ENCODE measurements at places on chromosomes 7 and 10.

DNA sequence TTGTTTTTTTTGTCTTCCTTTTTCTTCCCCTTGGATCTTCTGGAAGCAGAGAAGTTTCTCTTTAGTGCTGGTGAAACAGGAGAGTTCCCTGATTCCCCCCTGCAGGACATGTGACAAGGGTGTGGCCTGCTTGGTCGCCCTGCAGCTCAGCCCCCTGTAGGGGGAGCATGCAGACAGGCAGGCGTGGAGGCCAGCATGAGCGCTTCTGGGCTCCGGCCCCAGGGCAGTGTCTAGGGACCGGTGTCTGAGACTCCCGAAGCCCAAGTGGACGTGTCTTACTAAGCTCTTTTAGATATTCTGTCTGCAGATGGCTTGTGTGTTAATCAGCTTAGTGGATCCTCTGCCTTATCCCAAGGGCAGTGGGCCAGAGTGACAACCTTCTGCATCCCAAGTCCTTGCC is 26.1 kb downstream of the PRSS58 start:
- DNase-seq, result no peak

GRCh38 chr7:31917256-31917655 is 153.0 kb downstream of the PDE1C start:
- DNase-seq, result no peak

DNA sequence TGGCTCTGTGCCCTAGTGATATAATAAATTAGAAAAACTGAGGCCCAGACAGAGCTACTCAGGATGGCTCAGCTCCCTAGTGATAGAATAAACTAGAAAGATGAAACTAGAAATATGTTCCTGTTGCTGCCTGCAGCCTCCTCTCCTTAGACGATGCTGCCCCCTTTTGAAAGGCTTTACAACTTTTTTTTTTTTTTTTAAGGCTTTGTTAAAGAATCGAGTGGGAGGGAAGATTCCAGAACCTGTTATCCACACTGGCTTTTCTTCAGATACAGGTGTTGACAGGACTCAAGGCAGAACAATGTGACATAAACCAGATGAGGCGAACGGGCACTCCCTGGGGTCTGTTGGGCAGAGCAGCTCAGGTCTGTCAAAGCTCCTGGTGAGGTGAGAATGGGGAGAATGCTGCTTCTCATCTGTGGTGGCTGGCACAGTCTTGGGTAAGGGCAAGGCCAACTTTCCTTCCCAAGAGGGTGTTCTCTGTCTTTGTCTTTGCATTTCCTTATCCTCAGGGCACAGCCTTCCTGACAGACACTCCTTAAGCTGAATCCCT is 175.1 kb downstream of the COBL start:
- peak; percentile 47 for DNase-seq

DNA sequence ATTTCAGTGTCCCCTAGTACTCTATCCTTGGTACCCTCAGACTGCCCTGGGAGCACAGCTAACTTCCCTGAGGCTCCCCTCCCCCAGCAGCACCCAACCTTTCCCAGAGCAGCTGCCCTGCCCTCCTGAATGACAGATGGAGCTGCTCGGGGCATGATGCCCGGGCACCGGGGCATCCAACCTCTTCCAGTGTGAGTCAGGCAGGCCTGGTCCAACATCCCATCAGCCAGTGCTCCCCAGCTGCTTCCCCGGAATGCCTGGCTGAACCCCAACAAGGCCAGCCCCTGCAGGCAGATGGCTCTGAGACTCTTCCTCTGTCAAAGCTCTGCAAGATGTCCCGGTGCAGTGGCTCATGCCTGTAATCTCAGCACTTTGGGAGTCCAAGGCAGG is 11.9 kb upstream of the TSPAN15 start:
- peak; percentile 72 for DNase-seq

GRCh38 chr7:24591152-24591551 is 17.9 kb downstream of the PALS2 start:
- no peak for DNase-seq

DNA sequence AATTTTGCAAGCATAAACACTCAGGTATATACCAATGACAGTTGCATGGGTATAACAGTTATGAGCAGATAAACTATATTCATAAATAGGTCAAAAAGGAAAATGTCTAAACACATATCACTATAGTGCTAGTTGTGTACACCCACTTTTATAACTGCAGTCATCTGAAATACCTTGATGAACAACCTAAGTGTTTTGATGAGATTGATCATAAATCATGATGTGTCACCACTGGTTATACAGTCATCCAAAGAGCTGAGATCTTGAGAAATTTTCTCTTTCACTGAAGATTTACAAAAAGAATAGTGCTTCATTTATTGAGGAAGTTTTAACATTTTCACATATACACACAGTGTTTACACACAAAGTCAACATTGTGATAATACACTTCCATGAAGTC is 78.6 kb upstream of the SLC25A13 start:
- DNase-seq, result peak; percentile 75

DNA sequence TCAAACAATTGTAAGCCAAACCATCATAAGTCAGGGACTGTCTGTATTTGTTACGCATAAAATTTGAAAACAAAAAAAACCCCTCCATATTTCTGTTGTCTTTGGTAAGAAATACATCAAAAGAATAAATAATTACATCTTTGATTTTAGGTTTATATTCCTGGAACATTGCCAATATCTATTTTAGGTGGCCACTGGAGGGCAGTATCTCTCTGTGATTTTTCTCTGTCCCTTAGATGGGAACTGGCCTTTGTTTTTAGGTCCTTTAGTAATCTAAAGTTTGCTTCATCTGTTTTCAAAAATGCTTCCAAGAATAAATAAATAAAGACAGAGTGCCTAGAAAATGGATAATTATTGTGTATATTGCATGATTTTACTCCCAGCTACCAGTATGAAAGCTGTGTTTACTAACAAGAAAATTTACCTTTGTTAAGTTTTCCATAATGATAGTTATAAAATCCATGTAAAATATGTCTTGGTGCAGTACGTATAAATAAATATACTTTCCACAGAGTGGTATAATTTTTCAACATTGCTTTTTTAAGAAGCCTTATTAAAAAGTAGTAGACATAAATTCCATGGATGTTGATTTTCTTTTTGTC is 64.2 kb downstream of the PHYHIPL start:
- DNase-seq, result no peak

GRCh38 chr7:122791959-122792545 is 89.3 kb upstream of the RNF148 start:
- DNase-seq, result no peak

DNA sequence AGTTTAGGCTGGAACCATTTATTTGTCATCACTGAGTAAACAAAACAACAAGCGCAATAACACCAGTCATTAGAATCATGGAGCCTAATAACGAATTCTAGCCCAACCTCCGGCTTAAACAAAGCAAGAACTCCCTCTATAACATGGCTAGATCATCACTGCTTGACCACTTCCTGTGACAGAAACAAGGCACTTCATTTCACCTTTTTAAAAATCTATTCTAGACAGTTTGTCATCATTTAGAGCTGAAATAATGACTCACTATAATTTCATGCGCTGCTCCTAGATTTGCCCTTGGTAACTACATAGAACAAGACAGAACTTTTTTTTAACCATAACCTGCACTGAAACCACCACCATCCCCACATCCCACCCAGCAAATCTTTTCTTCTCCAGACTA is 81.3 kb downstream of the OSBPL3 start:
- DNase-seq, result peak; percentile 59

Data from foreskin keratinocyte (primary cell).